ENCODE measurements at places on chromosomes 2 and 18.
A peak's percentile ranks its signal among the peaks of the same experiment; 100 is the strongest.

DNA sequence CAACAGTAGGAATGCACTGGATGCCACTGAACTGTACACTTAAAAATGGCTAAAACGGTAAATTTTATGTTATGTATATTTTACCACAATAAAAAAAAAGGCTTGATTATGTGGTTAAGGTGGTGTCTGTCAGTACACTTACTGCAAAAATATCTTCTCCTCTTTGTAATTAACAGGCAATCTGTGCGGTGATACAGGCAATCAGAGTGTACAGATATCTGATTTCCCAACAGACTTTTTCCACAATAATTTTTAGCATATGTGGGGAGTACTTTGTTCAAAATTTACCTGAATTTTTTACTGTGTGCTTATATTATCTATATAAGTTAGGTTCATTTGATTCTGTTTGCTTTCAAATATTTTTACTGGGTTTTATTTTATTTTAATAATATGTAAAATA lies 175.0 kb upstream of the PGAP1 start:
- no peaks in the 10 kb centered on the region for H3K27me3 ChIP-seq
- no peaks in the 10 kb centered on the region for H3K4me1 ChIP-seq
- DNase-seq = no peak
- H3K4me3 ChIP-seq = no peak overlapping the region

DNA sequence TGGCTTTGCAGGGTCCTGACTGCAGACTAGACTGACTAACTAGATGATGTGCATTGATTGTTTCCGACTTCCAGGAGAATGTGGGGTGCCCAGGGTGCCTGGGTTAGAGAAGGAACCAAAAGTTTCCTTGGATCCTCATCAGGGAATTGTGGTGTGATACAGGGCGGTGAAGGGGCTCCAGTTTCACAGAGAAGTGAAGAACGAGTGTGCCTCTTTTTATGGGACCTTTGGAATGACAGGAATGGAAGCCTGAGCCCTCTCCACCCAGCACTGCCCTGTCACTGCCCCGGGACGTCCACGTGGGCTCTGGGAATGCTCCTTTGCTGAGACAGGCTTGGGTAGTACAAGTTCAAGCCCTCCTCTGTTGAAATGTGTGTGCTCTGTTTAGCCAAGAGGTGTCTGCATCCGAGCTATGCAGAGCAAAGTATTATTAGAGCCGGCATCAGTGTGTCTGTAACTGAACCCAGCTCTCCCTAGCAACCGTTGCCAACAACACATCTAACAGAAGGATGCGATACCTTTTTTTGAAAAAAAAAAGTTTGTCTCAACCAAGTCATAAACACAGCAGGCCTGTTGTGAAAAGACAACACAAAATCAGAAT lies 183.6 kb downstream of the SMAD7 start:
- H3K4me1 ChIP-seq = peaks cover 7% of the 10 kb centered on the region
- no peak for DNase-seq
- H3K27ac ChIP-seq = peak overlapping the region; percentile 30
- H3K36me3 ChIP-seq = no peaks in the 10 kb centered on the region
- H3K27me3 ChIP-seq = no peaks in the 10 kb centered on the region

GRCh38 chr2:10486091-10486490 lies 38.0 kb upstream of the ODC1 start:
- no peaks in the 10 kb centered on the region for H3K36me3 ChIP-seq
- DNase-seq = no peak
- H3K27ac ChIP-seq = no peak overlapping the region
- no peaks in the 10 kb centered on the region for H3K4me1 ChIP-seq

GRCh38 chr18:28357766-28358401 lies 181.0 kb upstream of the CDH2 start:
- no peak overlapping the region for H3K27ac ChIP-seq
- H3K4me1 ChIP-seq = no peaks in the 10 kb centered on the region
- no peak overlapping the region for H3K4me3 ChIP-seq

GRCh38 chr18:11078491-11078890 lies 70.9 kb downstream of the PIEZO2 start:
- DNase-seq = no peak
- H3K4me3 ChIP-seq = no peak overlapping the region
- no peaks in the 10 kb centered on the region for H3K4me1 ChIP-seq
- H3K27ac ChIP-seq = no peak overlapping the region
- H3K27me3 ChIP-seq = no peaks in the 10 kb centered on the region
- H3K36me3 ChIP-seq = no peaks in the 10 kb centered on the region

DNA sequence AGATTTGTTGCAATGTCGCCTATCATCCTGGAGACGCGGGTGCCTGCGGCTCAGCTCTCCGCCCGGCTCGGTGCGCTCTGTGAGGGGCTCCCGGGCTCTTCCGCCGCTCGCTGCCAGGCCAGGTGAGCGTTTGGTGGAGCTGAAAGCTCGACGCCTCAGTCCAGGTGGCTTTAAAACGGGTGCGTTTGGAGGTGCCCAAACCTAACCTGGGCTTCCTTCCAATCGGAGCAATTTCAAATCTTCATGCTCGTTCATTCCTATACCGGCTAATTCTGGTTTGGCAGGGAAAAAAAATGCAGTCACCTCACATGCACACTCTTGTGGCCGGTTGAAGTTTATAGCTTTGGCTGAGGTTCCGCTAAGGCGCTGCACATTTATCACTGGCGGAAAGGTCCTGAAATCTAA lies at the start of gene SLC16A14:
Gene SLC16A14 (minus strand): TSS at position 274 of the 405 bp plus-strand sequence. CDS start 9,572 bp downstream, outside the sequence.
- H3K4me1 ChIP-seq = peaks cover 6% of the 10 kb centered on the region
- no peaks in the 10 kb centered on the region for H3K36me3 ChIP-seq
- DNase-seq = no peak
- H3K27me3 ChIP-seq = no peaks in the 10 kb centered on the region

GRCh38 chr2:106038601-106039375 lies 155.3 kb downstream of the UXS1 start:
- no peaks in the 10 kb centered on the region for H3K36me3 ChIP-seq
- H3K4me3 ChIP-seq = no peak overlapping the region
- H3K27ac ChIP-seq = no peak overlapping the region
- no peaks in the 10 kb centered on the region for H3K27me3 ChIP-seq

GRCh38 chr18:49183921-49184320 lies 233.2 kb upstream of the SMAD7 start:
- H3K27ac ChIP-seq = no peak overlapping the region
- no peaks in the 10 kb centered on the region for H3K36me3 ChIP-seq
- no peak for DNase-seq
- H3K4me3 ChIP-seq = no peak overlapping the region

GRCh38 chr2:25832897-25833296 lies 45.4 kb downstream of the ASXL2 start:
- no peak for DNase-seq
- H3K27ac ChIP-seq = no peak overlapping the region
- H3K36me3 ChIP-seq = peaks cover 10% of the 10 kb centered on the region
- H3K27me3 ChIP-seq = no peaks in the 10 kb centered on the region
- H3K4me1 ChIP-seq = peaks cover 12% of the 10 kb centered on the region

DNA sequence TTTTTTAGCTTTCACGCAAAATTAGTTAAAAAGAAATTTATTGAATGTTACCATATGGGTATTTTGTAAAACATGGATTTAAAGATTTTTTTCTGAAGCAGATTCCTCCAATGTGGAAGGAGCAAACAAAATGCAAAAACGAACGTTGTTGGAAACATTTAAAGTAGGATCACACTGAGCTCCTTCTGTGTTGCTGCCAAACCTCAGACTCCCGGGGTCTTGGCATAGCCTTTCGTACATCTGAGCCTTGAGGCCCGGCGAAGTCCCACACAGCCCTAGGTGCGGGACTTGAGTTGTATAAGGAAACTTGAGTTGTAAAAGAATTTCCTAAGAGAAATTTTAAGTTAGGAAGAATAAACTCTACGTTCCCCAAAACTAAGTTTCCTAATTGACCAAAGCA lies 52.0 kb upstream of the CD226 start:
- H3K36me3 ChIP-seq = no peaks in the 10 kb centered on the region
- no peak overlapping the region for H3K4me3 ChIP-seq
- H3K27me3 ChIP-seq = no peaks in the 10 kb centered on the region
- DNase-seq = no peak

- H3K27me3 ChIP-seq = no peaks in the 10 kb centered on the region
- DNase-seq = no peak
- peaks cover 7% of the 10 kb centered on the region for H3K36me3 ChIP-seq
- H3K4me3 ChIP-seq = no peak overlapping the region
These were observed 7.1 kb downstream of the TPGS2 start for GRCh38 chr18:36821681-36822080.

GRCh38 chr18:35938158-35938557 lies 34.3 kb upstream of the RMP24 start:
- no peaks in the 10 kb centered on the region for H3K36me3 ChIP-seq
- H3K27me3 ChIP-seq = no peaks in the 10 kb centered on the region
- no peaks in the 10 kb centered on the region for H3K4me1 ChIP-seq
- no peak overlapping the region for H3K4me3 ChIP-seq
- H3K27ac ChIP-seq = no peak overlapping the region

Measured in upper lobe of right lung (tissue), 1 donor.